Bronchial epithelial cell (primary cell): ENCODE measurements at places on chromosomes 16 and 17. TPM values are rescaled to one million over a fixed set of nuclear protein-coding genes. Genes with fewer than 3 reads are reported as not detected.

DNA sequence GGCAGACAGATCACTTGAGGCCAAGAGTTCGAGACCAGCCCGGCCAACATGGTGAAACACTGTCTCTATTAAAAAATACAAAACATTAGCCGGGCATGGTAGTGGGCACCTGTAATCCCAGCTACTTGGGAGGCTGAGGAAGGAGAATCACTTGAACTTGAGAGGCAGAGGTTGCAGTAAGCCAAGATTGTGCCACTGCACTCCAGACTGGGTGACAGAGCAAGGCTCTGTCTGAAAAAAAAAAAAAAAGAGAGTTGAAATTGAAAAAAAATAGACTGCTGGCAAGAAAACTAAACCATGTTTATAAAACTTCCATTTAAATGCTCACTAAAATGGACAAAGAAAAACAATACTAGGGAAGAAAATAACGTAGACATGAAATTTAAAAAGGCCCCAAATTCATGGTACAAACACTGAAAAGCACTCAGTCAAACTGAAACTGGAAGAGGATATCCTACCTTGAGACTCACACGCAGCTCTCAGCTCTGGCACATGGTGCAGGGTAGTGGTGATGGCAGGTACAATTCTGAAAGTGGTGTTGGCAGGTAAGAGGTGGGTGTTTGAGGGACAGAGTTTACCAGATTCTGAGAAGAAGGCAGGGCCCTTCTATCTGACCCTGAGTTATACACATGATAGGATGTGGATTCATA, 19.3 kb downstream of the CNTROB start:
- DNase-seq, result no peak

DNA sequence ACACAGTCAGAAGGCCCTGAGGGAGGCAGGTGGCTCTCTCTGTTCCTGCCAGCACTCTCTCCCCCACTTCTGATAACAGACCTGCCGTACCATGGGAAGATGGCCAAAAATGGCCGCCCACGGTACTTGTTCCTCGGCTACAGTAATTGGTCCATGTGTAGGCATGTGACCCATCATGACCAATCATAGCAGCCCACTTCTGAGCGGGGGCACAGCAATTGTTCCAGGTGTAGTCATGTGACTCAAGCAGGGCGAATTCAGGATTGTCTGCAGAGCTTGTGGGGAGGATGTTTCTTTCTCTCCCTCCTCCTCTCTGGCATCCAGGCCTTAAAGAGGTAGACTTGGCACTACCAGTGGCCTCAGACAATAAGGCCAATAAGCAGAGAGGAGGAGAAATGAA, 250.4 kb downstream of the MRTFB start:
- no peak for DNase-seq

Gene CBX2
- total RNA-seq, result 1.1 and 2.3 TPM in 2 replicates

DNA sequence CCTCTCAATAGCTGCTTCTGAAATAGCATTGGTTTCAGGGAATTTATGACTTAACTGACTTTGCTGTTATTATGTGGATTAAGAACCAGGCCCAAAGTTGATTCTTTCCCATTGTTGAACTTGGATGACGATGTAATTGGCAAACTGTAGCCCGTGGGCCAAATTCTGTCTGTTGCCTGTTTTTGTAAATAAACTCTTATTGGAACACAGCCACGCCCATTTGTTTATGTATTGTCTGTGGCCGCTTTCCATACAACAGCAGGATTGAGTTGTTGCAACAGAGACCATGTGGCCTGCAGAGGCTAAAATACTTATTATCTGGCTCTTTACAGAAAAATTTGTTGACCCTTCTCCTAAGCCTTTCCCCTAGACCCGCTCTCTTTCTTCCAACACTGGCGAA, 31.6 kb downstream of the NTN1 start:
- DNase-seq, result no peak

GRCh38 chr17:82402865-82403264, 15.3 kb upstream of the HEXD start:
- no peak for DNase-seq
